ENCODE measurements at places on chromosomes 7 and 10.

DNA sequence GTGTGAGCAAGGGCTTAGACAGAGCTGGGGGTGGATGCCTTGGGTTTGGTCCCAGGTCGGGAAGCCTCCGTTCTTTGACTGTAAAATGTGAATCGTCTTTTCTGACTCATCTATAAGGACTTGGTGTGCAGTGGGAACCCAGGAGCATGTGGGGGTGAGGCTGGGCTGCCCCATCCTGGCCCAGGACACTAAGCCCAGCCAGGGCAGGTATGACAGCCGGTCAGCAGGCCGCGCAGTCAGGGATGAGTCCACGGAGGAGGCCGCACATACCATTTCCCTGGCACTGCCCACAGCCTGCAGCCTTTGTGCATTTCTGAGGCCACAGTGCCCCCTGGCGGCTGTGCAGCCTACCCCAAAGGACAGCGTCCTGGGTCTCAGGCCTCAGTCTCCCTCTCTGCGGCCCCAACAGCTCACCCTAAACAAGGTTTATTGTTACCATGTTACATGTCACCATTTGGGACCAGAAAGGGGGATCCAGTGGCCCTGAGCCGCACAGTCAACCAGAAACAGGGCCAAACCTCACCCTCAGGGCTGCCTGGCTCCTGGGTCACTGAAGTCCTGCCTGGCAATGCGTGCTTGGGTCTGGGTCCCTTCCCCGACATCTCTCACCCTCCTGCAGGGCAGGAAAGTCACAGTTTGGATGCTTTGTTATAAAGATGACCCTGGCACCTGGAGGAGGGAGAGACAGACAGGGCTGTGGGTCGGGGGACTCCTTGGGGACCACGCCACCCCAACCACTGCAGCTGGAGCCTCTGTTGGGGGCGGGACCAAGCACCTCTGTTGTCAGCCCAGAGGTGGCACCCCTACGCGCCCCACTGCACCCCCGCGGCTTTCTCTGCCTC is 14.4 kb upstream of the SH2B2 start:
- DNase-seq: peak; percentile 56

DNA sequence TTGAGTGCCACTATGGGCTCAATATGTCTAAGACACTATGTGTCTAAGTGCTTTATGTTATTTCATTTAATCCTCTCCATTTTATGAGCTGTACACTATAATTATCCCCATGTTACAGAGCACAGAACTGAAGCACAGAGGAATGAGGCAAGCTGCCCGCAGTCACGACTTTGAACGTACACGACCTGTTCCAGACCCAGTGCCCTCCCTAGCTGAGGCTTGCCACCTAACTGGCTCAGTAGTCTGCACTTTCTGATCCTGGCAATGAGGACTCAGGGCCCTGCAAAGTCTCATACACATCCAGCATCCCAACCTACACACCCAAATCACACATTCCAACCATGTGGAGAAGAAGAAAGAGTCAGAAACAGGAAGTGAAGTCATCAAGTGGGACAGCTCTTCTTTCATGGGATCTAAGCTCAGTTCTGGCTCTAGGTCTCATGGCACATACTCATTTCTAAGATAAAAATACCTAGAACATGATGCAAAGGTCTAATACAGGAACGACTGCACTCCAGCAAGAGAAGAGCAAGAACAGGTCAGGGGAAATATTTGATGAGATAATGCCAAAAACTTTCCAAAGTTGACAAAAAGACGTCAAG is 42.4 kb upstream of the DDC start:
- no peak for DNase-seq

DNA sequence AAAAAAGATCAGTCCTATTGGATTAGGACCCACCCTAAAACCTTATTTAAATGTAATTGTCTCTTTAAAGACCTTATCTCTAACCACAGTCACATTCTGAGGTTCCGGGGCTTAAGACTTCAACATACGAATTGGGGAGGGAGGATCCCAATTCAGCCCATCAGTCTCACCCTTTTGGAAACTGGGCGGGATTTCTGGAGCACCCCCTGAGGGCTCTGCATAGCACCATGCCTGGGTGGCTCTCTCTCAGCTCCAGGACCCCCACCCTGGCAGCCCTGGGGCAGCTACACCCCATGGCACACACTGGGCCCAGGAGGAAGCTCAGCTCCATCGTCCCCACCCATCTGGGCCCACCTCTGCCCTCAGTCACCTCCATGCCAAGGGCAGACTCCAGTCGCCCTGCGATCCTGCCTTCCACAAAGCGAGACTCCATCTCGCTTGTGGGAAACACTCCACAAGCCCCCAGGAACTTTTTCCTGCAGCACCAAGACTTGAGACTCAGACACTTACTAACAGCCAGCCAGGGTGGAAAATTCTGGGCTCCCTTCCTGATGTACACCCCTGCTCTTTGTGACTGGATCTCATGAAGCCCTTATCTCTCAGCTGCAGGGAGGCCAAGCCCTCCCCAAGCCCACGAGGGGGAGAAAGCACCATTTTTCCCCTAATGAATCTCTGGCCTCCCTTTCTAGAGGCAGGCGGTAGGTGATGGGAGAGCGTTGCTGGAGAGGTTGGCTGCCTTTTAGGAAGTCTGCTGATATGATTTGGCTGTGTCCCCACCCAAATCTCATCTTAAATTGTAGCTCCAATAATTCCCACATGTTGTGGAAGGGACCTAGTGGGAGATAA is 90.8 kb upstream of the KDM7A start:
- no peak for DNase-seq

DNA sequence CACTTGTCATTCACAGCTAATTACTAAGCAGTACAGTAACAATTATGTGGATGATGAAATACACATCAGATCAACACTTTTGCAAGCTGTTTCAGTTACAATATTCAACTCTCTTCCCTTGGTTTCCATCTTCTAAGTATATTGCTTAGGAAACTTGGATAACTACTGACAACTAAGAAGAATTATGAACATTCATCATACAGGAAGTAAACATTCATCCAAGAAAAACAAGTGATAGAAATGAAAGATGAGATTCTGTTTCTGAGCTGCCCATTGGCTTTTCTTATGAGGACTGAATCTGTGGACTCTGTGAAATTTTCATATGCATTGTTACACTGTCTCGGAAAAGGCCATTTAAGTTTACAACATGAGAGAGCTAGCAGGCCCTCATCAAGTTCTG is 240.2 kb downstream of the PRKG1 start:
- no peak for DNase-seq

DNA sequence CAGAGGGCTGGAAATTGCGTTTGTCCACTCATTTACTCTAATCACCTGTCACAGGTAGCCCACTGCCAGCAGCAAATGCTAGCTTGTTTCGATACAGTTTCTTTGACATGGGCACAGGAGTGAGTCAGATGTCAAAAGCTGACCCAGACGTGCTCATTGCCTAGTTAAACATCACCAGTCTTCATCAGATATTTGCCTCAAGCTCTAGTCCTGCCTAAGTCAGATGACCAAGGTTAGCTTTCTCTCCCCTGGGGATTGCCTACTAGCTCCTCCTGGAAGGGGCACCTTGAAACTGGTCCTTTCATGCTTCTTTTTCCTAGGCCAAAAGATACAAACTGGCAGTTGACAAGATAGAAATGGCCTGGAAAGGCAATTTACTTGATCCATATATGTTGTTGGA is 35.2 kb downstream of the GPAM start:
- no peak for DNase-seq

All from SHP77 (cell line).